Activated CD4-positive, alpha-beta memory T cell treated with anti-CD3 and anti-CD28 coated beads for 36 hours (primary cell): ENCODE measurements at places on chromosomes 7 and 10. TPM values are rescaled to one million over a fixed set of nuclear protein-coding genes. Genes with fewer than 3 reads are reported as not detected.

Gene ENTPD1
- 2.8 TPM for total RNA-seq

Gene HIBADH
- total RNA-seq, result 22.6 TPM

Gene CHN2
- 0.53 TPM for total RNA-seq

Gene TRIL
- not detected for total RNA-seq

GRCh38 chr7:118158766-118159165 is 25.2 kb upstream of the LSM8 start:
- no peak for DNase-seq

GRCh38 chr7:958221-959200 is 4.0 kb upstream of the ADAP1 start:
- DNase-seq, result no peak

DNA sequence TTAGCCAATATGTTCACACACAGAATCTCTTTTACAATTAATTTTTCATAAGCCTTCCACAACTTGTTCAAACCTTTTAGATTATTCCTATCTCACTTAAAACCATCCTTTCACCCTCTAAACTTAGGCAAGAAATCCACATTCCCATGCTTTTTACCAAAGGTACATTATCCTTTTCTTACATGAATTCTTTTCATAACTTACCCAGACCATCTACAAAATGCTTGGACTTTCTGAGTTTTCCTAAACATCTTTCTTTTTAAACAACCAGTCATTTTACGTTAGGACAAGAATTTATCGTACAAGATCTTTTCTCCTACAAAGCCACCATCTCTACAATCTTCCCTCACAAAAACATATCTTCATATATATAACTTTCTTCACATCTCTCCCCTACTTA is 18.8 kb upstream of the GARS1 start:
- DNase-seq, result no peak

DNA sequence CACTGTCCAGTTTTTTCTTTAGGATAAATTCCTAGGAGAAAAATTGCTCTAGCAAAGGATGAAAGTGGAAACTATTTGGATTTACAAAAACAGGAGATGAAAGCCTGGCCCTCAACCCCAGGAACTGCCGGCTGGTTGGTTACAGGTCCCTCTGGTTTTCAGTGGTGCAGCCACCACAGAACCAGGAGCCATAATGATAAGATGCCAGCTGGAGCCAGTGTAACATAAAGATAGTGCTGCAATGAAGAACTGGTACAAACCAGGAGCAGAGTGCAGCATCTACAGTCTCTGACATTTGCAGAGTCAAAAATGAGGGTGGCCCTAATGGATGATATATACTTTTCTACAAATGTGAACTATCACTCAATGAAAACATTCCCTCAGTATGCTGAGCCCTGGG is 20.4 kb upstream of the NUP42 start:
- no peak for DNase-seq

- DNase-seq, result peak; percentile 27
Observed at GRCh38 chr10:6065835-6066234, 3.7 kb upstream of the IL2RA start.

GRCh38 chr7:149820622-149821190 is 17.5 kb upstream of the ZNF862 start:
- no peak for DNase-seq

GRCh38 chr7:47941136-47941844 is 7.0 kb downstream of the PKD1L1 start:
- no peak for DNase-seq

DNA sequence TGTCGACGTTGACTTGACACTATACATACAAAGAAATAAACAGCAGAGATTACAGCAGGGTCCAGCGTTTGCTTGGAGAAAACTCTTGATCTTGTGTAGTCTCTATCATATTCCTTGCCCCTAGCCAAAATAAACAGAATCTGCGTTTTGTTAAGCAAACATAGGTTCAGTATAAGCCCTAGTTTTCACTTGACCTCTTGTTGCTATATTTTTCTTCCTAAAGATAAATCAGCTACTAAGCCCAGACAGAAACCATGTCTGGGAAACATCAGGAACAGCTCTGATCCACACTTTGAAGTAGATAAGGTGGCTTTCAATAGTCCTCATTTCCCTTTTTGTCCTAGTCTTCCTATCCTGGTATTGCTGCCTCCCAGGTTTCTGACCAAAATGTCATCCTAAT is 328.2 kb upstream of the MAGI2 start:
- DNase-seq, result no peak
